ENCODE measurements at places on chromosomes 6 and 20.

DNA sequence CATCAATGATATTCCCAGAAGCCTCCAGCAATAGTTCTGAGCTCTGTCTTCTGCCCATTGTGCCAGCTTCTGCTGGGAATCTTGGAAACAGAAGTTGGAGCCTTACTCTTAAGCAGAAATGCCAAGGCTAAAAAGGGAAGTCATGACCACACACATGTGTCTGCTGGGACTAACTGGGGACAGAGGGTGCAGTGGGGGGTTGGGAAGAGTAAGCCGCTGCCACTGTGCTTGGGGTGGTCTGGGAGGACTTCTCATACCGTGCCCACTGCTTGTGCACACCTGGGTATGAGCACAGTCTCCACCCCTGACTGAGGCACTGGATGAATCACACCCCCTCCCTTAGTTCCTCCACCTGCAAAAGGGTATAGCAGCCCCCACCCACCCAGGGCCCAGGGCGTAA, 90.7 kb downstream of the CDC5L start:
- DNase-seq: no peak

- no peak for DNase-seq
These were observed 170.6 kb downstream of the PHACTR1 start for GRCh38 chr6:12886961-12887775.

GRCh38 chr6:68967549-68968300, 332.6 kb downstream of the ADGRB3 start:
- DNase-seq: peak; percentile 21

GRCh38 chr20:2236256-2236655, 59.5 kb upstream of the TGM3 start:
- DNase-seq: no peak

DNA sequence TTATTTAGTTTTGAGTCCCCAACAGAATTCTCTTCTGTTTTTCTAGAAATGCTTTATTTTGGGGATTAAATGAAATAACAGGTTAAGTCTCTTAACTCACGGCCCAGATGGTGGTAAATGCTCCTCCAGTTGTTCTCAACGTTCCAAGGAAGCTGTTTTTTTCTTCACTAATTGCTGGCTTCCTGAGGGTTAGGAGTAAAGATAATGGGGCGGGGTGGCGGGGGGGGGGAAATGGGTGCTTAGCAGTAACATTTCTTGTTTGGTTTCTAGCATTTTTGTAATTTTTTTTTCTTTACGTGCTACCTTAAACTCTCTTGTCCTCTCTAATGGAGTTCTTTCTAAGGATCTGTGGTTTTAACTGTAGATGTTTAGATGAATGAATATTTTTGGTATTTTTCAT, 2.2 kb downstream of the SRSF3 start:
- no peak for DNase-seq

DNA sequence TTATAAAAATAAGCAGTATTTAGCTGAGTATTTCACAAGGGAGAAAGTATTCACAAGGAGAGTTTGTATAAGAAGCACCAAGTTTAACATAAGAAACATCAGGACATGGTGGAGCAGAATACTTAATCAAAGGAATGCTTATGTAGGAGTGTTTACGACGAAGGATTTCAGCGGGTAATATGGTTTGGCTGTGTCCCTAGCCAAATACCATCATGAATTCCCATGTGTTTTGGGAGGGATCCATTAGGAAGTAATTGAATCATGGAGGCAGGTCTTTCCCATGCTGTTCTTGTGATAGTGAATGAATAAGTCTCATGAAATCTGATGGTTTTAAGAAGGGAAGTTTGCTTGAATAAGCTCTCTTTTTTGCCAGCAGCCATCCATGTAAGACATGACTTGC, 1099.1 kb upstream of the ADGRB3 start:
- DNase-seq: no peak

- DNase-seq: no peak
These were observed 75.5 kb upstream of the TNFAIP3 start for GRCh38 chr6:137791281-137792159.

- DNase-seq: no peak
These were observed 246.9 kb upstream of the ZFP64 start for GRCh38 chr20:52438326-52438963.

- no peak for DNase-seq
These were observed 1111.6 kb upstream of the FLRT3 start for GRCh38 chr20:15449061-15449460.

DNA sequence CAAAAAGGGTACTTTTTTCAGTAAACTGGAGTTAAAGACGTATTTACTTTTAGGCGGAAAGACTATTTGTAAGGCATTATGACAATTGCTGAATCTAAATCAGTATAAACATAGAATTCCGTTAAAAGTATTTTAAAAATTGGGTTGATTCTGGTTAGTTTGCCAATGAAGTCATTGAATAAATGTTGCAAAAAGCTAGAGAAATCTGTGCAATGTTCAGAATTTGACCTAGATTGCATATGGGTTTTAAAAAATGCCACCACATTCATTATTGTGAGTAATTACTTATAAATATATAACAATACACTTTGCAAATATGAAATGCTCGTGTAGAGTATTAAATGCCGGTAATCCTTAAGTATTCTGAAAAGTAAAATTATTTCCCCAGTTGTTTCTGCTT, 116.5 kb upstream of the EEF1E1 start:
- DNase-seq: no peak

DNA sequence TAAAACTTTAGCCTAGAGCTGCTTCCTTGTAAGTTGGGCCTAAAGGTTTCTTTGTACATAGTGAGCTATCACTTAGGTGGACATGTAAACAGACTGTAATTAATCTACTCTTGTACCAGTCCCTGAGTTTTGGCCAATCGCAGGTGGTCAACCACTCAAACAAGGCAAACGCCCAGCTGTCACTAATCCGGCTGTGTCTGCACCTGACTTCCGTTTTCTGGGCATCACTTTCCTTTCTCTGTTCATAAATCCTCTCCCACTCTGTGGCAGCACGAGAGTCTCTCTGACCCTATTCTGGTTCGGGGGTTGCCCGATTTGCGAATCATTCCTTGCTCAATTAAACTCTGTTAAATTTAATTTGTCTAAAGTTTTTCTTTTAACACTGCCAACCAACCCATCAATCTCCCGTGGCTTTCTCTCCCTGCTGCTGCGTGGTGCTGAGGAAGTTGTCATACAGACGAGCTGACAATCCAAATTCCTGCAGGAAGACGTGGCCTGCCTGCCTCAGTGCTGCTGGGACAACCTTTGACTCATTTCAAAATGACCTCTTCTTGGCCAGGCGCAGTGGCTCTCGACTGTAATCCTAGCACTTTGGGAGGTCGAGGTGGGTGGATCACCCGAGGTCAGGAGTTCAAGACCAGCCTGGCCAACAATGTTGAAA, 206.3 kb downstream of the QKI start:
- no peak for DNase-seq

DNA sequence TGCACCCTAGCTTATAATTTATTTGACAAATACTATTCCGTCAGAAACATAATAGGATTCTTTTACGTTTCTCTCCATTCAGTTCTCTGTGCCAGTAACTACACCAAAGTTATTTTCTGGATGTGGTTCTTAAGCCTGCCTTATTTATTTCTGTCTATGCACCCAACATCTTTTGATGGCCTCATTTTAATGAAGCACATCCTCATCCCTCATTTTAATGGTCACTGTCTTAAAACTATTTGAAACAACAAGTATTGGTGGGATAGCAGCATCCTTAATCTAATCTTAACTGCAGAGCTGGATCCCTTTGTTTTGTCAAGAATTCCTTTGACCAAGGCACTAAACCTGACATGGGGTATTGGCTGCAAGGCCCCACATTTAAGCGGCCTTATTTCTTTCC, 11.0 kb downstream of the FAM135A start:
- DNase-seq: no peak

DNA sequence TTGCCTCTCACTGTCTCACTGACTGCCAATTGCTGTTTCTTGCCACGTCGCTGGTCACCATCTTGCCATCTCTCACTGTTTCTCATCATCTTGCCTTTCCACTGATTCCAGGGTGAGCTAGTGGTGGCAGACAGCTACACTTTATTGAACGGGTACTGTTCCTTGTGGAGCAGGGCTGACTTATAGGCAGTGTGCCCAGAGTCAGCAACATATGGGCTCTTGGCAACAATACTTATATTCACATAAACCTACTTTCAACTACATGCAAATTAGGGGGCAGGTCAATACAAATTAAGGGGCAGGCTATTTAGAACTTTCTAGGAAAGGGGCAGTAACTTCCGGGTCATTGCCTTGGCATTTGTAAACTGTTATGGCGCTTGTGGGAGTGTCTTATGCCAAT, 186.2 kb upstream of the SYNDIG1 start:
- no peak for DNase-seq

DNA sequence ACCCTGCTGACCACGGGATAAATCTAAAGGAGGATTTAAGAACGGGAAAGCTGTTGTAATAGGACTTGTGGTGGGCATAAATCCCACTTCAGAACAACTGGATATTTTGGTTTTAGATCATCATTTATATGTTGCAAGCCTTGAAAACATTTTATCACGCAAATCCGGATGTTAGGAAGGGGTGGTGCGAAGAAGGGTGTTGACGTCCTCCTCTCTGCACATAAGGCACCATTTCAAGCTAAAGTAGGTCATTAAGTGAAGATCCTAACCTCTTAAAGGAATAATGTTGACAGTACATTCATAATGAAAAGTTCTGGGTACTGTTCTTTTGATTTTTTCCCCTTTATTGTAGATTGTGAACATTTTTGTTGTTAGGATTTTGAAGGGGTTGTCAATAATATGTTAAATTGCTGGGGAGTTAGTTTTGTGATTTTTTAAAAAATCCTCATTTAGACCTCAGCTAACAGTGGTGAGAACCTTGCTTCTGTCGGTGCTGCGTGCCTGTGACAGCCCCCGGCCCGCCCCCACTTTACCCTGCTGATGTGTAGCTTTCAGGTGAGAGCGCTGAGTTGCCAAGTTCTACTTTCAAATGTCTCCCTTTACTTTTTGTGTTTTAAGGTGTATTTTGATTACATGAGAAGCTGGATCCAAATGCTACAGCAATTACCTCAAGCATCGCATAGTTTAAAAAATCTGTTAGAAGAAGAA, 88.8 kb downstream of the MAP3K4 start:
- no peak for DNase-seq

- DNase-seq: no peak
These were observed 4.3 kb upstream of the COL20A1 start for GRCh38 chr20:63288581-63289251.

GRCh38 chr6:42864602-42865001, 14.8 kb upstream of the RPL7L1 start:
- DNase-seq: no peak

DNA sequence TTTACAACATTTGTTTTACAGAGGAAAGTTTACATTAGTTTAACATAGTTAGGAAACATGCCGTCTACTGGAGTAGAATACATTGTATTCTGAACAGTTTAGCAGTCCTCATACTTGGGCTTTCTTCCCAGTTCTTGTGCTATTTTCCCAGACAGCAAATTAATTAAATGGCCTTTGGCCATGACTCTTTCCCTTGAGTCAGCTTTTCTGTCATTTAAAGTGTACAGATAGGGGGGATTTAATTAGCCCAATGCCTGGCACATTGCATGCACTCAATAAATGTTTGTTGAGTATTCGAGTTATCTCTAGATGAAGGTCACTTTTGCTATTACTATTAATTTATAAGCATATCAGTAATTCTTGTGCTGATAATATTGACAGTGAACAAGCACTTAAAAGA, 1.6 kb downstream of the TMEM244 start:
- no peak for DNase-seq

GRCh38 chr20:54295686-54296085, 87.8 kb downstream of the PFDN4 start:
- no peak for DNase-seq

- no peak for DNase-seq
These were observed 304.2 kb downstream of the ADGRG6 start for GRCh38 chr6:142605922-142606485.

DNA sequence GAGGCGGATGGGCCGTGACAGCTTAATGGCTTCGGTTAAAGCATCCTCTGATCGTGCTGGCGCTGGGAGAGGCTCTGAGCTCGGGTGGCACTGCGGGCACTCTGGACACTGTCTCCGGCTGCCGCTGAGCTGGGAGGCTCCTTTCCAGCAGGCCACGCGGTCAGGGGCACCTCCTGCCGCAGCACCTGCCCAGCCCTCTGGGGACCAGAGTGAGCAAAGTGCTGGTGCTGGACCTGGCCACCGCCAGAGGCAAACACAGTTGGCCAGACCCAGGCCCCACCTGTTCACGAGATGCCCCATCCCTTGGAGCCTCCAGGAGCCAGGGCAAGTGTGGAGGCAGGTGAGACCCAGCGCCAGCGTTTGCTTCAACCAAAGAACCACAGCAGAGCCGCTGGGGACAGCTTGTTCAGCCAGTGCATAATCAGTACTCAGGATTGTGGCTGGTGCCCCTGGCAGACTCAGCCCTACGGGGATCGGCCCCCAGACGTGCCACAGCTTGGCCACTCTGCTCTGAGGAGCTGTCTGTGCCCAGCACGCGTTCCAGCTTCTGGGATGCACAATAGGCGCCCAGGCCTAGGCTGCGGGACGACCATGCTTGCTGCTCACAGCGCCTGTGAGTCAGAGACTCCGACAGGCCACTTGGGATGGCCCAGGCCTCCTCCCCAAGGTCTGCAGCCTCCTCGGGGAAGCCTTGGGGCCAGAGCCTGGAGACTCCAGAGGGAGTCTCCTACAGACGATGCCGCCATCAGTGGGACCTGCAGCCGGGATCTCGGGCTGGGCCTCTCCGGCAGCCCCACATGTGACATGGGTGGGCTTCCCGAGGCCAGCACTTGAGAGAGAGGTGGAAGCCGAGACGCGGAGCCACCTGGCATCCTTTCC, 38.2 kb upstream of the SLCO4A1 start:
- no peak for DNase-seq

DNA sequence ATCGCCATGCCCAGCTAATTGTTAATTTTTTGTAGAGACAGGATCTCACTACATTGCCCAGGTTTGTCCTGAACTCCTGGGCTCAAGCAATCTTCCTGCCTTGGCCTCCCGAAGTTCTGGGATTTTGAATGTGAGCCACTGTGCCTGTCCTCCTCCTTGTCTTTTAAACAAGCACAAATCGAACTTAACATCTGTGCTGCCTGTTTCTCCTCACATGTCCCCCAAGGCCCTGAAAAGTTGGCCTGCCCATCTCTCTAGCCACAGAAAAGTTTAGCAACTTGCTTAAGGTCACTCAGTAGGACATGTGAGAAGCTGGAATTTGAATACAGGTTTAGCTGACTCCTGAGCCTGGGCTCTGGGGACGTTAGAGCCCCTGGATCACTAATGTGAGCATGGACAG, 115.7 kb upstream of the KCNG1 start:
- DNase-seq: no peak

- no peak for DNase-seq
These were observed 189.5 kb downstream of the BMP7 start for GRCh38 chr20:57076951-57077350.
